ENCODE measurements at places on chromosomes 7 and 10.

DNA sequence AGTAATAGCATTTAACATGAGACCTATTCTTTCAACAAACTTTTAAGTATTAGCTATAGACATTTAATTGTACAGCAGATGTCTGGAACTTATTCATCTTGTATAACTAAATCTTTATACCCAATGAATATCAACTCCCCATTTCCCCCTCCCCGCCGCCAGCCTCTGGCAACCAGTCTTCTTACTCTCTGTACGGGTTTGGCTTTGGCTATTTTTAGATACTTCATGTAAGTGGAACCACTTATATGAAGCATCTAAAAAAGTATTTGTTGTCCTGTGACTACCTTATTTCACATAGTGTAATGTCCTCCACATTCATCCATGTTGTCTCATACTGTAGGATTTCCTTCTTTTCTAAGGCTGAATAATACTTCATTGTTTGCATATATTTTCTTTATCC, 60.8 kb downstream of the RAB18 start:
- DNase-seq: no peak

DNA sequence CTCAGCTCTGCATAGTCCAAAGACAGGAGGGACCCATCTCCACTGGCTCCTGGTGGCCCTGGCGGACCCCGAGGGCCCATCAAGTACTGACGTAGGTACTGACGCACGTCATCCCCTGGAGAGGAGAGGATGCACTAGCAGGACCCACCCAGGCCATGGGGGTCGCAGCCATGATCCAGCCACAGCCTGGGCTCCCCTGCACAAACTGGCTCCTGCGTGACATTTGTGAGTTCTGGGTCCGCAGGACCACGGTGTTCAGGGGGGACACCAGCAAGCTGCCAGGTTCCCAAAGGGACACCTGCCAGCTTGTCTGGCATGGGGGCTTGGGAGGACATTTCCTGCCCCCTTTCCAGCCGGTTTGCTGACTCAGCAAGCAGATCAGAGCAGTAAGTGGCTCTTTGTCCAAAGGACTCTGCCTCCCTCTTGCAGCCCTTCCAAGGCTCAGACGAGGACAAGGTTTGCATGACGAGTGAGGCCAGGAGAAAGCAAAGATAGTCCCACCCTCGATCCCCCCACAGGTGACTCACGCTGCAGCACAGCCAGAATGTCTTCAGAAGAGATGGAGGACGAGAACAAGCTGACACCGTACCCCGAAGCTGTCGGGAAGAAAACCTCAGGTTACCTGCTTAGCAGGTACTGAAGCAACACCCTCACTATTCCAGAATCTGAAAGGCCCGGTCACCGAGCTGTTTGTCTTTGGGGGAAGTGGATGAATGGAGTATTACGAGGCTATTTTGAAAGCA, 49.0 kb downstream of the COL17A1 start:
- DNase-seq: no peak

DNA sequence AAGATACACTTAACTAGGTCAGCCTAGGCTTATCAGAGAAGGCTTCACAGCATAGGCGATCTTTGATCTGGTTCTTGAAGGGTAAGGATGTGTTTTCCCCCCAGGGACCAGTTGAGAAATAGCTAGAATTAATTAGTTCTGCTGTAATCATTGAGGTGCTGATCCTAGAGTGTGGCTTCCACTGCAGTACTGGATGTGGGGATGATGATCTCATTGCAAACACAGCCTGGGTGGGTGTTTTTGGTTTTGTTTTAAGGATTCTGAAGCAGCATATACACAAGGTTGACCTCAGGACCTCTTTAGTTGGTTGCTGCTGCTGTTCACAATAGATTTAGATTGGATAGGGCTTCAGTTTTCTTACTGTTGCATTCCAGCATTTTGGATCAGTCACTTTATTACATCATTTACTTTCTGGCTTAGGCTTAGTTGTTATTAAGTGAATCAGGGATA, 159.7 kb downstream of the AUTS2 start:
- no peak for DNase-seq

DNA sequence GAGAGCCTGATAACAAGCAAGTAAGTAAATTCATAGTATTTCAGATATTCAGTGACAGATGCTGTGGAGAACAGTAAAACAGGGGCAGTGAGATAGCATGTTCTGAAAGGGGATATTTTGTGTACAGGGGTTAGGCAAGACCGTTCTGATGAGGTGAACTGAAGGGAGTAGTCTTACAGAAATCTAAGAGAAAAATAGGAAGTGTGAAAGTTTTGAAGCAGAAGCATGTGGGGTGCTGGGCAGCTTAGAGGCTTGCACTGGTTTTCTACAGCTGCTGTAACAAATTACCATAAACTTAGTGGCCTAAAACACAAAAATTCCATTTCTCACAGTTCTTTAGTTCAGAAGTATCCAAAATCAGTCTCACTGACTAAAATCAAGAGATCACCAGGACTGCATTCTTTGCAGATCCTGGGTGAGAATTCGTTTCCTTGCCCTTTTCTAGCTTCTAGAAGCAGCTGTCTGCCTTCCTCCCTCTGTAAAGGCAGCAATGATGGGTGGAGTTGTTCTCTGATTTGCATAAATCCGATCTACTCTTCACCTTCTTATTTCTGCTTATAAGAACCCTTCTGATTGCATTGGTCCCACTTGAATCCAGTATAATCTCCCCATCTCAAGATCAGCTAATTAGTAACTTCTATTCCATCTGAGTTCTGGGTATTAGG, 7.5 kb upstream of the KLF14 start:
- no peak for DNase-seq
